ENCODE measurements at places on chromosomes 12 and 14.
A peak's percentile ranks its signal among the peaks of the same experiment; 100 is the strongest.

DNA sequence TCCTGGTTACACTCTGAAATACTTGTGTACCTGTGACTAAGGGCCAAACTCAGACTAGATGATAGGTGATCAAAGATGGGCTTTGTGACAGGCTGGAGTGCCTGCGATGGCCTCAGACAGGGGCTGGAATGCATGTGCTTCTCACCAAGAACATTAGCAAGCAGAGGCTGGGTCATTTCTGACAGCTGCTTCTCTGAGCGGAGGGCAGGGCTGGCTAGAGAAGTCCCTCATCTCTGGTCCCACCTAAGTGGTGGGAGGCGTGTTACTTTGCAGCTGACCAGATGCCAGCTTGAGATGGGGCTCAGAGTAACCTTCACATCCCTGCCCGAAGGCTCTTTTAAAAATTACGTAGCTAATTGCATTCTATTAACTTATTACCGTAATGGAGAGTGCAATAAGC, 106.8 kb upstream of the RTL1 start:
- DNase-seq: no peak

GRCh38 chr14:47555333-47555732, 120.1 kb downstream of the MDGA2 start:
- DNase-seq: no peak

DNA sequence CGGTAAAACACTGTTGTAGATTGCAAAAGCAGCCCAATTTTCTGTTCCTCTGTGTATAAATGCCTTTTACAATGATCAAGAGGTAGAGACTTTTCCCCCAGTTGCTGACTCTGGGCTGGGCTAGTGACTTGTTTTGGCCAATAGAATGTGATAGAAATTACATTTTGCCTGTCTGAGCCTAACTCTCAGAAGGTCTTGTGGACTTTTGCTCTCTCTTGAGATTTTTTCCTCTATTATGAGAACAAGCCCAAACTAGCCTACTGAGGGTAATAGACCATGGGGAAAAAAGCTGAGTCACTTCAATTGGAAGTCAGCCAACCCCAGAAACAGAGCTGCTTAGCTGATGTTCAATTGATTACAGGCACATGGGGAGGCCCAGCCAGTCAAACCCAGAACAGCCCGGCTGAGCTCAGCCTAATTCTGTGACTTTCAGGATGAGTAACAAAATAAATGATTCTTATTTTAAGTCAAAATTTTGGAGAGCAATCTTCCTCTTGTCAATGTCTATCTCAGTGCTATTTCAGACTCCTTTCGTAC, 61.4 kb downstream of the MYF5 start:
- peak; percentile 78 for DNase-seq

GRCh38 chr14:21070083-21070609, at the start of gene ARHGEF40:
Gene ARHGEF40 (plus strand): TSS chr14:21070304. CDS start chr14:21070397, 93 bp downstream.
- DNase-seq: no peak

- peak; percentile 51 for DNase-seq
These were observed at the start of gene SIX4 for GRCh38 chr14:60723907-60724618. Gene SIX4 (minus strand): TSS chr14:60724351. CDS start chr14:60724074, 277 bp downstream.

DNA sequence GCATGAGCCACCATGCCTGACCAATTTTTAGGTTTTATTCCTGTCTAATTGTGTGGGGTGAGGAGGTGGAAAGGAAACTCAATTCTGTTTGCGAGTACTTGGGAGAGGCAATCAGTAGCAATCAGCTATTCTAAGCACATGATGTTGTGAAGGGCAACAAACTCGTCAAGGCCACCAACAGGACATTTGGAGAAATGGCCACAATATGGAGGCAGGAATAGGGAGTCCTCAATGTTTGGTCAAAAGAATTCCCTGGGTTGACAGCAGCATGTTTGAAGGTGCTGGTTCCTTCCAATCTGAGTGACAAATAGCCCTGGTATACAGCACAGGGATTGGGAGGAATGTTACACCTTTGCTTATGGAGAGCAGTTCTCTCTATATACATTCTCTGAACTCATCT, 32.7 kb upstream of the USP44 start:
- no peak for DNase-seq

DNA sequence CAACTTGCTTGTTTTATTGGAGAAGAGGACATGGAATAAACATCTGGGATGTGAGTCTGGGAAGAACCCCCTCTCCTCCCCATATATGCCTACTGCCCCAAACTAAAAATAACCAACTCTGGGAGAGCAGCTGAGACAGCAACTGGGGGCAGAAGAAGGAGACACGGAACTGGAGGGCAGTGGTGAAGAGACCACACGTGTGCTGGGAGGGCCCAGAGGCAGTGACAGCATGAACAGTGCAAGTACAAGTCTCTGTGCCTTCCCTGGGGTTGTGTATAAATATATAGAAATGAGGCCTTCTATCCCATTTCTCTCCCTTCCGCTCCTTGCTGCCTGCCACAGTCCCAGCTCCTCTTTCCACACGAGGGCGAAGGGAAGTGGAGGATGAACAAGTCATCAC, 4.0 kb upstream of the KRT73 start:
- DNase-seq: no peak

Measured in activated CD8-positive, alpha-beta memory T cell treated with anti-CD3 and anti-CD28 coated beads, Interleukin-2, amount 10 ng/mL, durations not matched to agents 7 days and 5 days (primary cell).